Muscle of back (tissue), 13 donors: ENCODE measurements at places on chromosomes 5 and 9.

GRCh38 chr5:4013106-4013898, 417.7 kb downstream of the IRX1 start:
- no peak for DNase-seq

DNA sequence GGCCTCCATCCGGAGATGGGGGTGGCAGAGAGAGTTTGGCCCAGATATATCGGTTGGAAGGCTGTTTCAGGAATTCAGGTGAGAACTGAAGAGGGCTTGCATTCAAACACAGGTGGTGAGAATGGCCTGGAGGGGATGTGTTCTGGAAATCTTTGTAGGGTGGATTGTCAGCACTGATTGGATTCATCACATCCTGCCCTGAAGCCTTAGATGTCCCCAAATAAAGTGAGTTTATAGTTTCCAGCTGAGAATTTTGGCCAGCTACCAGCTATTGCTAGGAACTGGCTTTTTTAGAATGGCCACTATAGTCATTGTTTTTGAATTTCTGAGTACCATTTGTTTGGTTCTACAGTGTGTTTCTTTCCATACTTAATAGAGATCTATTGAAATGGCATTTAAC, 46.1 kb upstream of the ANKH start:
- DNase-seq = peak; percentile 51

DNA sequence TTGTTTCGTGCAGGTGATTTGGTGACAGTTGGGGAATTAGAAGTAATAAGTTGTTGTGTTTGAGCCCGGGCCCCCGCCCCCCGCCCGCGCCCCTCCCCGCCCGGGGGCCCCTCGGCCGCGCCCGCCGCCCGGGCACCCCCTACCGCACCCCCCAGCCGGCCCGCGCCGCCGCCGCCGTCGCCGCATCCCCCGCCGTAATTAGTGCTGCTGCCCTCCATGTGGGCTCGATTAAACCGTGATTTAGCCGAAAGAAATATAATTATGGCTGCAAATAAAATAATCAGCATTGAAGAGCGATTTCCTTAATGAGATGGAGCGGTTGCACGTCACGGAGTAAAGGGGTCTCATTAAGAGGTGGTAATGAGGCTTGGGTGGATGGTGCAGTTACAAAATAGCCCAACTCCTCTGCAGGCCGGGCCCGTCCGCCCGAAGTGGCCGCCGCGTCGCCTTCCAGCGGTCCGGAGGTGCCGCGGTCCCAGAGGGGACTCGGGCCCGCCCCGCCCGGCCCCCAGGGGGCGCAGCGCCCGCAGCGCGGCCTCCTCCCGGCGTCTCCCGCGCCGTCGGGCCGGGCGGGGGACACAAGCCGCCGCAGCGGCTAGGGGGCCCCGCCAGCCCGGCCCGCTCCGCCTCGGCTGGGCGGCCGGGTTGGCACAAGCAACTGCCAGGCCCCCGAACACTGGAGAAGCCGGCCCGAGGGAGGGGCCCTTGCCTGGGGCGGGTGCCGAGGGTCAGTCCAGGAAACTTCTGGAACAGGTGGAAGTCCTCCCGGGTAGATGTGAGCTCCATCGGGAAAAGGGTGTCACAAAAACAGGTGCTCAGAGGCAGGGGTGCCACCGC, 6.9 kb upstream of the OTP start:
- DNase-seq = no peak

GRCh38 chr5:143318833-143319232, 84.7 kb downstream of the NR3C1 start:
- no peak for DNase-seq

- peak; percentile 69 for DNase-seq
Observed at GRCh38 chr9:88747768-88748167, 212.8 kb downstream of the NXNL2 start.

GRCh38 chr9:135210676-135211523, 123.4 kb downstream of the OLFM1 start:
- no peak for DNase-seq

DNA sequence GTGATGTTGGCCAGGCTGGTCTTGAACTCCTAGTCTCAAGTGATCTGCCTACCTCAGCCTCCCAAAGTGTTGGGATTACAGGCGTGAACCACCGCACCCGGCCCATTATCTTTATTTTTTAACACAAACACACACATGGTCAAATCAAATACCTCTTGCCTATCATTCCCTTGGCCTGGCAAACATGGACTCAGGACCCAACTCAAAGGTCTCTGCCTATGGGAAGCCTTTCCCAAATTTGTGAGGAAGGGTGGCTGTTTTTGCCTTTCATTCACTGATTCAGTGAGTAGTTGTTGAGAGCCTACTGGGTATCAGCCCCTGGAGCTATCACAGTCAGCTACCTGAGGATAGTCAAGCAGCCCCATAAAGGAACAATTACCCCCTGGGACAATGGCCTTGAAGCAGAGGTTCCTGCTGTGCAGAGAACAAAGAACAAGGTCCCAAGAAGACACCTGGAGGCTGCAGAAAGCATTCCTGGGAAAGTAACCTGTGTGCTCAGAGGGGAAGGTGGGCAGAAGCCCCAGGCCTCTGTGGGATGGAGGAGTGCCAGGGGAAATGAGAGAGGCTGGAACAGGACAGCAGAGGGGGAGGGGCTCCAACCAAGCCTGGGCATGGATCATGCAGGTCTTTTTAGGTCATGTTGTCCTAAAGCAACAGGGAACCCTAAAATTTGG, 126.4 kb downstream of the CRB2 start:
- DNase-seq = no peak

- no peak for DNase-seq
Observed at GRCh38 chr5:137147346-137147745, 351.8 kb downstream of the SPOCK1 start.

DNA sequence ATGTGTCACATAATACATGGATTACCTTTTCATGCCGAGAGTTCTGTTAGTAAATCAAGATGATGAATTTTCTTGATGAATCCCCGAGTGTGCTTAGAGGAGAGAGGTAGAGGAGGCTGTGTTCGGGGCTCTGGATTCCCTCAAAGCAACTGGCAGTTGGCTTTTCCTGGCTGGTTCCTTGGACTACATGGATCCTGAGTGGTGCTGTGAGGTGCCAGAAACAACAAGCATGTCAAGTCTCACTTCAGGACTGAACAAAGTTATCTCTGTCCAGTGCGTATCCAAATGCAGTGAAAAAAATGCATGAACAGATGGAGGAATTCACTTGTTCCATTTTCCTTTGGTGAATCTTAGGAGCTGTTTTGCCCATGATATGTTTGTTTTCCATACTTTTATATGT, 231.7 kb downstream of the FBXL7 start:
- no peak for DNase-seq

GRCh38 chr5:65978251-65978650, 51.9 kb downstream of the ERBIN start:
- DNase-seq = no peak

- DNase-seq = no peak
Observed at GRCh38 chr5:8660133-8660893, 791.4 kb downstream of the MTRR start.
